Stimulated activated memory B cell treated with anti-CD40 and anti-IgM and Interleukin-4, amounts not matched to agents 10 μg/mL and 1 μg/mL and 100 μg/mL, for 72 hours (primary cell): ENCODE measurements at places on chromosomes 7 and 10.

- no peak for ATAC-seq
Observed at GRCh38 chr7:138196971-138197896, 121.0 kb downstream of the AKR1D1 start.

DNA sequence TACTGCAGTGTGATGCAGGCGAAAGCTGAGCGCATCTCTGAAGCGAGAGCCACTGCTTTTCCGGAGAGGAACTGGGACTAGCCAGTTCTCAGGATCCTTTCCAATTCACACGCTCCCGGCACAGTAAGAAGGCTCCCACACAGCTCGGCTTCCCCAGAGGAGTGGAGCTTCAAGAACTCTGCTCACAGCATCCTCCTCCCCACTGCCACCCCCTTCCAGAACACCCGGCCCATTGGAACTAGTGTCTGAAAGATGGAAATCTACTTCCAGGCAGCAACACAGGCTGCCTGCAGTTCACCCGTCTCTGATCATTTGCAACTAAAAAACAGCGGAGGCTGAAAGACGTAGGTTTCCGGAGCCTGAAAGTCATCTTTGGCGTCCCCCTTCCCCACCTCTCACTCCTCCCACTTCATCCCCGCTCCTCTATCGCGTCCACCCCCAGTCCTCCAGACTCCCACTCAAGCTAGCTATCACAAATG lies at the start of gene DGKB:
Gene DGKB, minus strand, starts transcription at position 163 of the 479 bp plus-strand sequence.
- ATAC-seq: no peak

DNA sequence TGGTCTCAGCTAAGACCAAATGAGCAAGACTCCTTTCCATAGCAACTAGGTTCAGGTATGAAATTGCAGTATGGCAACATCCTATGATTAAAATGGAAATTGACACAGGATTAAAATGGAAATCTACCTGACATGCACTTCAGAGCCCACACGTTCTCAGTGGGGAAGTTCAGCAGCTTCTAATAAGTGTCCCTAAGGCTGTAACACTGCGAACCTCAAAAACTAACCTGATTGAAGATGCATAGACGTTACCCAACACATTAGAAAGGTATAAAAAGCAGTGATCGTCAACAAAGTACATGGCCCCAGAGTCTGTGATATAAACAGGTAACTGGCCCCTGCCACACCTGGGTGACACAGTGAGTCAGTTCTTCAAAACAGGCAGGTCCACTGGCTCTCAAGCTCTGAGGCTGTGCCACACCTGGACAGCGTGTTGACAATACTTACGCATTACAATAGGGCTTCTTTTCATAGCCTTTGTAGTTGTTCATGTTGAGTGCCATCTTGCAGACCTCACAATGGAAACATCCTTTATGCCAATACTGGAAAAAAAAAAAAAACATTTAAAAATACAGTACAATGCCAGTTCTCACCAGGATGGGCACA lies 274.9 kb upstream of the NEBL start:
- no peak for ATAC-seq

GRCh38 chr10:103574097-103575061 lies 80.9 kb downstream of the NEURL1 start:
- no peak for ATAC-seq

DNA sequence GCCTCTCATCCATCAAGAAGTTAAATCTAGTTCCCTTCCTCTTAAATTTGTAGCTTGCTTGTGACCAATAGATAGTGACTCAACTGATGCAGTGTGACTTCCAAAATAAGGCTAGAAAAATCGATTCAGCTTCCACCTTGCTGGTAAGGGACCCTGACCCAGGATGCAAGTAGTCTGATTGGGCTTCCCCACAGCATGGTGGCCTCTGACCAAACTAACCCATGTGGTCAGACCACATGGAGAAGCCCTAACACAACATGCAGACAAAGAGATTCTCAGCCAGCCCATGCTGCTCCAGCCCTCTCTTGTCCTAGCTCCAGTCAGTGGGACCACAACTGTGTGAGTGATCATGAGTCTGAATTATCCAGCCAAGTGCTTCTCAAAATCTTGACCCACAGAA lies 710.8 kb downstream of the MAGI2 start:
- ATAC-seq: peak; percentile 43

- ATAC-seq: no peak
Observed at GRCh38 chr7:13009517-13009916, 322.1 kb downstream of the ARL4A start.

- no peak for ATAC-seq
Observed at GRCh38 chr10:23472181-23472580, 33.3 kb downstream of the OTUD1 start.

GRCh38 chr10:91909117-91909677 lies at the start of gene FGFBP3:
Gene FGFBP3 (minus strand): TSS chr10:91909486. CDS start chr10:91908969, 517 bp downstream.
- no peak for ATAC-seq

DNA sequence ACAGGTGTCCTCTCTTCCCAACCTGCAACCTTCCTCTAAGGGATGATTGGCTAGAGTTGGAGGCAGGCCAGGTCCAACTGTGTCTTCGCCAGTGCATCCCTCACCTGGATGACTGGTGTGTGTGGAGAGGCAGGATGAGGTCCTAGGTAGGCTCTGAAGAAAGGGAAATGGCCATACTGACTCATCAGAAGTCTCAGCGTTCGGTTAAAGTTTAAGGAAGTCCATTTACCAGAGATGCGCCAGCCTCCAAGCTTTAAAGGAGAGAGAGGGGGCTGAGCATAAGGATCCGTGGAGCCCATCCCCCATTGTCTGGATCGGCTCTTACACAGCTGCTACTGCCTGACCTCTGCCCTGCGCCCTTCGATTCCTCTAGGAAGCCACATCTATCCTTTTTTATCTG lies 4.4 kb downstream of the KEL start:
- ATAC-seq: no peak

DNA sequence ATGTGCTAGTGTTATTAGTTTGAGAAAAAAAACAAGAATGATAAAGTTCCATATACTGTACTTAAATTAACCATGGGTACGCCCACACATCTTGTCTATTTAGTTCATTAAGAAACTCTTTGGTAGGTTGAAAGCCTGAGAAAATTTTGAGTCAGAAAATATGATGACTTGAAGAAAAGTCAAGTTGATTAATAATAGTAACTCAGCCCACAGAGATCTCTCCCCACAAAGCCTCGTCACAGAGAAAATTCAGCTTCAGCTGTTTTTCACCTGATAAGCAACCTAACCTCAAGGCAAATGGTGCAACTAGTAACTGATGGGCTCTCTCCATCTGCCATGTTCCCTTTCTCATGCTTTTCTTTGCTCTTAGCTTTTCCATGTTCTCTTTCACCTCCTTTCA lies 1021.6 kb downstream of the GATA3 start:
- no peak for ATAC-seq

GRCh38 chr10:35300063-35300699 lies 36.1 kb upstream of the CCNY start:
- ATAC-seq: peak; percentile 98

GRCh38 chr10:87660484-87661133 lies 931 bp downstream of the PAPSS2 start:
- ATAC-seq: no peak

DNA sequence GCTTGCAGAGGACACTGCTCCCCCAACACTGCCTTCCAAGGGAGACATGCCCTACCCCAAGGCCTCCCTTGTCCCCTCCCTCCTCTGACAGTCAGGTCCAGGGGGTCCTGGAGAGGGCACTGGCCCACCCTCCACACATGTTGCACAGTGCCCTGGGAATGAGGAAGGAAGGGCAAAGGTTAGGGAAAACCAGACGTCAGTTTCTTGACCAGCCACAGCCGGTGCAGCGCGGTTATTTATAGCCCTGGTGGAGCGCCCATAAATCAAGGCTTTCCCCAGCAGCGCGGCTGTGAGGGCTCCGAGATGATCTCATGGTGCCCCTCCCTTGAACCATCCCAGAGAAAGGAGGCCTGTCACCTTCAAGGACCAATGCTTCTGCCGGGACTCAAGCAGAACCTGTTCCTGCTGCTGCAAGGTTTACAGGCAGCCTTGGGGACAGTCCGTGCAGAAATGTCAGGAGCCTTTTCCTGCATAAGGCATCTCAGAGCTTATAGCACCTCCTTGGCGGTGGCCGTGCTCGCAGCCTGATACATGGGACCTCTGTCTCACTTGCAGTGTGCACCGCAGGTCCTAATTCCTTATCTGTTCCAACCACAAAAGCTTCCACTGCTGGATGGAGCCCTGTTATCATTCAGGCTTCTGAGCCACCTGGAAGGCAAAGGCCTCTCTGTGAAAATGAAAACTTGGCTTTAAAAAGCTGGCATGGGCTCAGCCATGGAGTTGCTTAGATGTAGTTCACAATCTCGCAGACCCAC lies 127.3 kb downstream of the LHPP start:
- no peak for ATAC-seq

DNA sequence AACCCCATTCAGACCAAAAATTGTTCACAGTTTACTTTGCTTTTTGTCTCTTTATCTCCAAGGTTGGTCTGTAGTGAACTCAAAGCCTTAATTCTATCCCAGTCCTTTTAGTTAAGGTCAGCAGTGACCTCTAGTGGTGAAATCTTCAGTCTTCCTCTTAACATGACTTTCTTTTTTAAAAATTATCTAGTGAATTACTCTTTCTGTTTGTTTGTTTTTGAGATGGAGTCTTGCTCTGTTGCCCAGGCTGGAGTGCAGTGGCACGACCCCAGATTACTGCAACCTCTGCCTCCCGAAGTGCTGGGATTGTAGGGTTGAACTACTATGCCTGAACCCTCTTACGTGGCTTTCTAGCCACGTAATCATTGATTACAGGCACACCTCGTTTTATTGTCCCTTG lies 25.0 kb downstream of the ZNF487 start:
- ATAC-seq: peak; percentile 65

GRCh38 chr10:46090258-46090812 lies 44.3 kb upstream of the MSMB start:
- ATAC-seq: no peak

- no peak for ATAC-seq
Observed at GRCh38 chr7:893686-894085, 17.3 kb downstream of the GET4 start.

GRCh38 chr7:24706211-24707170 lies 50.8 kb downstream of the GSDME start:
- no peak for ATAC-seq

- no peak for ATAC-seq
Observed at GRCh38 chr7:30379131-30379530, 94.7 kb downstream of the ZNRF2 start.

GRCh38 chr7:125814100-125814499 lies 884.5 kb upstream of the POT1 start:
- ATAC-seq: no peak

GRCh38 chr7:51303142-51303525 lies 13.5 kb downstream of the COBL start:
- no peak for ATAC-seq

GRCh38 chr10:112250555-112250954 lies 32.6 kb upstream of the TECTB start:
- no peak for ATAC-seq

DNA sequence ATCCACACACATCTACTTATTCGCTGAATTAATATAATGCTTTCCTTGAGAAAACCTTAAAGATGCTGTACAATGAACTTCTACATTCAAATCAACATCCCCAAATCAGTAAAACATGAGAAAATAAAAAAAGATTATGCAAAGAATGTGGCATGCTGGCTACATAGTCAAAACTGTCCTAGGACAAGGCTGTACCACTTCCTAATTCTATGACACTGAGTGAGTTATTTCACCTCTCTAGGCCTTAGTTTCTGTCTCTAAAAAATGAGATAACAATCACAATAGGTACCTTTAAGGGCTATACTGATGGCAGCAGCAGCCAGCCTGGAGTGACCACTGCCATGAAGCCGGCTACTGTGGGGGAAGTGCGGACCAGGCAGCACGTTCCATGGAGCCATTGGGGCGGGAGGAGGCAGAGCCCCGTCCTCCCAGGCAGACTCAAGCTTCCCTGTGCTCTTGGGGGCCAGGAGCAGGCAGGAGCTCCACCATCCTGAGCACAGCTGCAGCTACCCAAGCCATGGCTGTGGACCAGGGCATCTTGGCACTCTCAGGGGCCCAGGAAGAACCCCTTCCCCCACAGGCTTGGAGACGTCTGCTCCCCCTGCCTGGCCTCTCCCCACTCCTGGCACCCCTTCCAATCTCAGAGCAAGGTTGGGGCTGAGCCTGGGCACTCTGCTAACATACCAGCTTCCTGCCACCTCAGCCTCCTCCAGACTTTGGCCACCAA lies 110.2 kb downstream of the ELAPOR2 start:
- peak; percentile 92 for ATAC-seq

GRCh38 chr10:91054325-91054724 lies 133.4 kb upstream of the ANKRD1 start:
- no peak for ATAC-seq

- no peak for ATAC-seq
Observed at GRCh38 chr10:92110039-92110794, 180.7 kb downstream of the CPEB3 start.

DNA sequence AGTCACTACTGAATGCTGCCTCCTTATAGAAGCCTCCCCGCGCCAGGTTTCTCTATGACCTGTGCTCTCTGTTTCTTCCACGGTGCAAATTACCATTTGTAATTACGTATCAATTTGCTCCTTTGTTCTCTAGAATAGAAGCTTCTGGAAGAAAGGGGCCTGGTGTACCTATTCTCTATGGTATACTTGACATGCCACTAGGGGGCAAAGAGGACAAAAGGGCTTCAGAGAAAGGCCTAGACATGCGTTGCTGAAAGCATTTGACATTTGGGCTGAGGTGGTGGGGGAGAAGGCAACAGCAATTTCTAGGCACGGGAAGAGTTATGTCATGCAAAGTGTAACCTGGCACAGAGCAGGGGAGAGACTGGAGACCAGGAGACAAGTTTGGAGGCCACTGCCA lies 148.7 kb downstream of the WDR11 start:
- ATAC-seq: no peak

DNA sequence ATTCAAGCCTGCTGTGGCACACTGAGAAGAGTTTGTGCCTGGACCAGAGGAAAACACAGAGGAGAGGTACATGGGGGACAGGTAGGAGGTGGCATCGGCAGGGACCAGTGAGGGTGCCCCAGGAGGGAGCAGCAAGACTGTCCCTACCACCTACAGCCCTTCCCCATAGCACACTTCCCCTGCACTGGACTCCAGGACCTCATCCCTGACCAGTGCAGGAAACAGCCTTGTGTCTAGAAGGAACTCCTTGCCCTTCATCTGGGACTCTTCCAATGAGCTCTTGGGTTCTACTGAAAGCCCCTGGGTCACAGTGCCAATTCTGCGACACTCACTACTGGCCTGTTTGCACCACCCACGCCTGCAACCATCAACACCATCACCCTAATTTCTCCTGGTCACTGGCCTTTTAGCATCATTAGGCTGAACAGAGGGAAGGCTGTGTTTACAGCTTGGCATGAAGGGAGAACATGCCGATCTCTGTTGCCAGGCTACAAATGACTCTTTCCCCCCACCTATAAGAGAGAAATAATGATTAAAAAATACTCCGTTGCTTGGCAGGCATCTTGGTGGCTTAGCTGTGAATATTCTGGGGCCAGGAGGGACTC lies 371.9 kb upstream of the ZMIZ1 start:
- no peak for ATAC-seq

- ATAC-seq: peak; percentile 21
Observed at GRCh38 chr10:116270771-116271592, 2.0 kb downstream of the GFRA1 start.

- no peak for ATAC-seq
Observed at GRCh38 chr7:100003711-100004661, 11.4 kb upstream of the ZKSCAN1 start.

- ATAC-seq: no peak
Observed at GRCh38 chr7:55794527-55794926, 68.0 kb downstream of the SEPTIN14 start.
